Stimulated activated CD4-positive, alpha-beta T cell treated with anti-CD3 and anti-CD28 coated beads, TNF-alpha, amount 100 ng/mL, for 48 hours (primary cell): ENCODE measurements at places on chromosomes 7 and 10.

DNA sequence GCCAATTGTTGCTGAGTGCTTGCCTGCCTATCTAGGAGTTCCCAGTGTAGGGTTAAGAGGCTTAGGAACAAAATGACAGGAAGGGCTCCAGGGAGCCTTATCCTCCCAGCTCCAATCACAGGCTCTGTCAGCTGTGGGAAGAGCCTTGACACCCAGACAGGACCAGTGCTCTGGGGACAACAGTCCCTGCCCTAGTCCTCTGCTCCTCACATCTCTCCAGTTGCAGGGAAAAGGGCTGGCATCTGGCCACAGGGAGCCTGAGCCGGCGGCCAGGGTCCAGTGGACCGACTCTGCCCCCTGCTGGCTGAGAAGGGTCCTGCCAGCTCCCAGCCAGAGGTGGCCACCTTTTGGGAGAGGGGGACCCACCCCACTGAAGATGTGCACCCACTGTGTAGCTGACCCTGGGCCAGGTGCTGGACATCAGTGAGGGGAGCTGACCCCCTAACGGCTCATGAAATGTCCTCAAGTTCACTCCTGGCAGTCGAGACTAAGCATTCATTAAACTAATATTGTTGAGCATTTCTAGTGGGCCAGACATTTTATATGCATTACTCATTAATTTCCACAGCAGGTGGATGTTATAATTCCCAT, 17.6 kb downstream of the DNAJB12 start:
- peak; percentile 60 for DNase-seq

DNA sequence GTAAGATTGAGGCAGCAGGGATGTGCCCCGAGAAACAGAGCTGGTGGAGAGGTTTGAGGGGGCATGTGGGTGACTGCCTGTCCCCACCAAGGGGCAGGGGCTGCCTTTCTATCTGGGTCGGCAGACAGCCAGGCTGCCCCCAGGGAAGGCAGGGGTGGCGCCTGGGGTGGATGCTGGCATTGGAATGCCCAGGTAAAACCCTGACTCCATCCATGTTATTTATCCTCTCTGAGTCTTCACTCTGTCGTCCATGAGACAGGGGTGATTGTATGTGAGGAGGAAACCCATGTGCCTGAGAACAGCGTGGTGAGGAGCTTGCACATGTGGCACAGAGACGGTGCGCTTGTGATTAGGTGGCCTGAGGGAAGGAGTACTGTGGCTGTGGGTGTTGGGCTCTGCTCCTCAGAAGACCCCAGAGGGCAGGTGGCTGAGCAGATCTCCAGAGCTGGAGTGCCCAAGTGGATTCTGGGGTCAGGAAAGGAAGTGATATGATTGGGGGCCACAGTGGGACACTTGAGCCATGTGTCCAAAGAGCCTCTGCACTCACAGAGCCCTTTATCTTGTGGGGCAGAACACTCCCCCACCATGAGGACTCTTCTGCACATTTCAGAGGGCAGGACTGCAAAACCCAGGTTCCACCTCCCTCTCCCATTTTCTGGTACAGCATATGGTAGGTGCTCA, 100.4 kb upstream of the RET start:
- no peak for DNase-seq

DNA sequence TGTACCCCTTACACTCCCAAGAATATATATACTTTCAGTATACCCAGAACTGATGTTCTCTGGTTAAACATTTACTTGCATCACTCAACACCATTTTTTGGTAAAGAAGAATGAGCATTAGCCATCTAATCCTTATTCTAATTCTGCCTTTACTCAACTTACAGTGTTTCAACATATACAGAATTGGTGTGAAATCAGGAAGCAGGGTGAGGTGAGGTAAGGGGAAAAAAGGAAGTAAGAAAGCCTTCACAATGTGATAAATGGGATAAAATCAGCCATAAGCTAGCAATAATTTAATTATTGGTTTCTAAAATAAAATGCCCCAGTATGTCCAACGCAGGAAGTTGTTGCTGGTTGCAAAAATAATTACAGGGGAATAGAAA, 605.4 kb downstream of the KCNMA1 start:
- DNase-seq = no peak

- no peak for DNase-seq
Observed at GRCh38 chr10:131090761-131091661, 220.5 kb downstream of the TCERG1L start.

DNA sequence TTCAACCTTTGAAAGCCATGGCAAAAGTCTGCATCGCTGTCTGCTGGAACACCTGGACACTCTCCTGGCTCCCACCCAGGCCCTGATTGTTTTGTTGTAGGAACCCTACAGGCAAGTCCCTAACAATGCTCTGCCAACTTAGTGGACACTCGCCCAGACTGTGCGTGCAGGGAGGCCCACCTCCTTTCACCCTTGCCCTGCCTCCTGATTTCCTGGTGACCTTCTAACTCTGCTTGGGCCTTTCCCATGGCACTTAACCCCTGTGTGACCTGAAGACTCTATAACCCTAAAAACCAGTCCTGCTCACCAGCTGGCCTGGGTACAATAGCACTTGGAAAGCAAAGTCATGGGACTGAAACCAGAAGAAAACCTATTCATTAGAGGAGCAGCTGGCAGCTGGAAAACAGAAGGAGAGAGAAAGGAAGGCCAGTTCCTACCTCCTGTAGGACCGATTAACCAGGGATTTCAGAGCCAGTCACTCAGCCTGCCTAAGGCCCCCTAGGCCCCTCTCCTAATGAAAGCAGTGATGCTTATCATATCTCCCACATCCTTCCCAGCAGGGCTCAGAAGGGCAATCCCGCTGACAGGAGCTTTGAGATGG, 82.7 kb upstream of the KMT2E start:
- no peak for DNase-seq

DNA sequence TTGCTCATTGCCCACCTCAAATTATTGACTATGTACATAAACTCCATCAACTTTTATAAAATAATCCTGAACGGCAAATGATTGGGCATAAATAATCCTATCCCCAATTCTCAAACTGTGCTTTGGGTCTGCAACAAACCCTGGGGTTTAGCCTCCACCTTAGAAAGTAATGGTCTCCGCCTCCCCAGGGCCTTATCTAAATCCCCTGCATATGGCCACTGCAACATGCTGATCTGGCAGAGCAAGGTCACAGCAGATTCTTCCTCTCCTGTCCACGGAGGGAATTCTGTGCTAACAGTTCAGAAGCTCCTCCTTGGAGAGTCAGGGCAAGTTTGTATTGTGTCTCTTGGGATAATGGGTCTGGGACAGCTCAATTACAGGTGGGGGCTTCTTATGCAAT, 18.4 kb downstream of the FXYD4 start:
- DNase-seq = no peak

DNA sequence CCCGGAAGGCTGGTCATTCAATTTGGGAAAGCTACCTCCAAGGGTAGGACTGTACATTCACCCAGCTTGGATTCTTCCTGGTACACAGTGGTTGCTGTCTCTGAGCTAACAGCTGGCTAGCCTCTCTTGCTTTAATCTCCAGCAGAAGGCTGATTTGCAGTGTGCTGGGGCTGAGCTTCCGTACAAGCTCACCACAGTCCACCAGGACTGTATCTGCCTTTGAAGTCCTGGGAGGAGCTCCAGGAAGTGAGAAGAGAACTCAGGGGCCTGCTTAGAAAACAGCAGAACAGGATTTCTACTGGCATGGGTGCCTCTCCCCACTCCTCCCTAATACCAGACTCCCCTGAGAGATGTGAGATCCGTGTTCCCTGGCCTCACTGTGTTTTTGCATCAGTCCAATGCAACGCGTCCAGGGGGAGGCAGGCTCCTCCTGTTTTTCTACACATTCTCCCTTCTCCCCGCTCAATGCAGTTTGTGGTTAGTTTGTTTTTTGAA, 6.6 kb downstream of the AFAP1L2 start:
- DNase-seq = no peak

DNA sequence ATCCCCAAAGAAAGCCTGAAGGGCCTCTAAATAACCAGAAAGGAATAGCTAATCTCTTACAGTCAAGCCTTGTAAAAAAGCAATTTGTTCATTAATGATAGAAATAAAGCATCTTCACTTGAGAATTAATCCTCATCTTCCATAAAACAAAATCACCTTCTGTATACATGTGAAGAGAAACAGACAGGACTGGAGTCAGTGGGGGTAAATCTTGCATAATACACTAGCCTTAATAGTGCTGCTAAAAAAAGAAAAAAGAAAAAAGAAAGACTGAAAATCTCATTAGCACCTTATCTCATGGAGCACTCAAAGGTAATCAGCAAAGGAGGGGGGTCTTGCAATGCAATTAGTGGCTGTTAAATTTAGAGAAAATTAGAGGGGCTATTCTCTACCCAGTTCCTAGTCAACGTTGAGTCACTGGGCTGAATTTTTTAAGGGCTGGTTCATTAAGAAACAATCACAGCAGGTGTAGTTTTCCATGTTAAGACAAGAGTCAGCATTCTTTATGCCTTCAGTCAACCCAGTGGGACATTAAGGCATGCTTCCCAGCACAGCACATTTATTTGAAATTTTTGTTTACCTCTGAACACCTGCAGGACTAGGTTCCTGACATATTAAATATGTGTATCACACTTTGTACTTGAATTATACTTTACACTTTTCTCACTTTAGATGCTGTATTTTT, 1455.7 kb upstream of the CELF2 start:
- no peak for DNase-seq

DNA sequence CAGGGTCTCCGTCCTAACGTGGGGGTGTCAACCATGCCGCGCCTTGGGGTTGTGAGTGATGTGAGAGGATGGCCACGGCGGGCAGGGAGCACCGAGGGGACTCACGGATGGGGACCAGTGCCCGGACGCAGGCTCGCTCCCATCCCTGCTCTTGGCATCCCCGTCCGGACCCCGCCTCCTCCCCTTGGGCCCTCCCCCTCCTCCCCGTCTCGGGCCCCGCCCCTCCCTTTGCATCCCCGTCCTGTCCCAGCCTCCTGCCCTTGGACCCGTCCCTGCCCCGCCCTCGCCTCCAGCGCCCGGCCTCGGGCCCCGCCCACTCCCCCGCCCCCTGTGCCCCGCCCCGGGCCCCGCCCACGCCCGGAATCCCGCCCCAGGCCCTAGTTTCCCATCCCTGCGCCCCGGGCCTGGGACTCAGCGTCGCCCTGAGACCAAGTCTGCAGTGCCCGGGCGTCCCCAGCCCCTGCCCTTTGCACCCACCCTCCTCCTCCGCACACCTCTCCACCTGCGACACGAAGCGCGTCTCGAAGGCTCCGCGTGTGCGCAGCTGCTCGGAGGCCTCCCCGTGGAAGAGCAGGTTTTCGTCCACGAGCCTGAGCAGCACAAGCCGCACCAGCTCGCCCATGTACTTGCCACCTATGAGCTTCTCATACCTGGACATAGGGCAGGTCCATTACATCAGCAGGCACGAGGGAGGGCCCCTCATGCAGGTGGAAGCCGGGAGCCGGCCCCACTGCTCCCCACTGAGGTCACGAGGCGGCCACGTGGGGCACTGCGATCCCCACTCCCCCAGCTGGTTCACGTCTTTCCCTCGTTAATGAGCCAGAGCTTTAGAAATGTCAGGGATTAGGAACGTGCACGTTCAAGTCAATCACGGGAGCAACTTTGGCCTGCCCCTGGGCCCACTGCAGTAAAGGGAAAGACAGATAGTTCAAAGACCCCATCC, 5.1 kb upstream of the MYL7 start:
- DNase-seq = peak; percentile 38

DNA sequence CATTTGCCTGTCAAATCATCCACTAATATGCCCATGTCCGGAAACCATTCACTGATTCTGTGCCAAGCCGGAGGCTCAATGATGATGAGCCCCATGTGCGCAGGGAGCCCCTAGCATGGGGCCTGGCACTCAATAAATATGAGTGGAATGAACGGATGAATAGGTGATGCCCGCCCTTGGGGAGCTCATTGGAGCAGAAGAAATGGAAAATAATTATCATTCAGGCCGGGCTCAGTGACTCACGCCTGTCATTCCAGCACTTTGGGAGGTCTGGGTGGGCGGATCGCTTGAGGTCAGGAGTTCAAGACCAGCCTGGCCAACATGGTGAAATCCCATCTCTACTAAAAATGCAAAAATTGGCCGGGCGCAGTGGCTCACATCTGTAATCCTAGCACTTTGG, 11.0 kb downstream of the RHBDD2 start:
- DNase-seq = no peak

- DNase-seq = no peak
Observed at GRCh38 chr10:110218632-110219031, 11.2 kb downstream of the MXI1 start.

GRCh38 chr7:79949778-79950177, 184.9 kb upstream of the GNAI1 start:
- no peak for DNase-seq

- peak; percentile 82 for DNase-seq
Observed at GRCh38 chr7:76358481-76359110, at the start of gene YWHAG. YWHAG (minus strand) TSS chr7:76358991; CDS start chr7:76358808, 183 bp downstream.

DNA sequence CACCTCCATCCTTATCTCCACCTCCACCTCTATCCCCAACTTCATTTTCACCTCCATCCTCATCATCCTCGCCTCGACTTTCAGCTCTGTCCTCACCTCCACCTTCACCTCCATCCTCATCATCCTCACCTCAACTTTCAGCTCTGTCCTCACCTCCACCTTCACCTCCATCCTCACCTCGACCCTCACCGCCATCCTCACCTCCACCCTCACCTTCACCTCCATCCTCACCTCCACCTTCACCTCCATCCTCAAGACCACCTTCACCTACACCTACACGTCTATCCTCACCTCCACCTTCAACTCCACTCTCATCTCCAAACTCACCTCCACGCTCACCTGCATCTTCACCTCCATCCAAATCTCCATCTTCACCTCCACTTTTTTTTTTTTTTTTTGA, 12.0 kb upstream of the RABGEF1 start:
- DNase-seq = no peak

DNA sequence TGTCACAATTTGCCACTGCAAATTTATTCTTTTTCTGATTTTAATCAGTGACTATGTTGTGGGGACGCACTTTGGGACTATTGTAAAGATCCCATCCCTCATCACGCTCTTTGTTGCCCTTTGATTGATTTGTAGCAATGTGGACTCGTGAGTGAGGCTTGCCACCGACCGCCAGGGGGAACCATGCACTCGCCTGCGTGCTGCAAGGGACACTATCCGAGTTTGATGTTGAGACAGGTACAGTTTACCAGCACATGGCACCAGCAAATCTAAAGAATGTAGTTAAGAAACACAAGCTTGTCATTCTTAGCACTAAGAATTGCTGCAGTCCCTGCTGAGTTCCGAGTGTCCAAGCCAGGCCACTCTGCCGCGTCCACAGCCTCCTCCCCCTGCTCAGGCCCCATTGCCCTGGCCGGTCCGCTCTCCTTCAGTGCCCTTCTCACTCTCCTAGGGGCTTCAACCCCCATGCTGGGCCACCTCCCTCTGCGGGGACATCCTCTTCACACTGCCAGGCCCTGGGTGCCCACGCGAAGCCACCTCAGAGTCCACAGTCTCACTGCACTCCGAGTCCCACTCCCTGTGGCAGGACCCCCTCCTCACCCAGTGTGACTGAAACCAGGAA, 2.0 kb upstream of the SFTPA2 start:
- peak; percentile 48 for DNase-seq
